ENCODE measurements at places on chromosomes 2 and 18.
A peak's percentile ranks its signal among the peaks of the same experiment; 100 is the strongest.

- no peak for DNase-seq
Measured at GRCh38 chr2:217979151-217979811, 23.5 kb downstream of the TNS1 start.

GRCh38 chr2:221958224-221958623 is 340.6 kb downstream of the PAX3 start:
- DNase-seq, result no peak

DNA sequence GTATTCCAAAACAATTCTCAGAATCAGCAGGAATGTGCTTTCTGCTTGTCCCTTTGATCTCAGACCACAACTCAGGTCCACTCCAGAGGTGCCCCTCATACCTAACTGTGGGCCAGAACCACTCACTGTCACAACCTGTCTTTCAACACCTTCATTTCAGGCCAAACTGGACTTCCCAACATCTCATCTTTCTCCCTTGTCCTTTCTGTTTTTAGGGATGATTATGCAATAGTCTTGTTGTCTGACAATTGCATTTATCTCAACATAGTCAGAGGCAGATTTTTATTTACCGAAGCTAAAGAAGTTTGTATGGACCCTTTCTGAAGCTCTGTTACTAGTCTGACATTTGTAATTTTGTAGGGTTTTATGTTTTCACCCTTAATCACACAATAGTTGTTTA is 95.9 kb downstream of the EPHA4 start:
- DNase-seq, result no peak

GRCh38 chr2:121211251-121211650 is 73.8 kb downstream of the TFCP2L1 start:
- DNase-seq, result no peak

- DNase-seq, result peak; percentile 47
Measured at GRCh38 chr2:180980106-180980942, at the start of gene UBE2E3. Gene UBE2E3, plus strand, starts transcription at chr2:180980605. Its CDS starts 1,438 bp downstream, at chr2:180982043.

DNA sequence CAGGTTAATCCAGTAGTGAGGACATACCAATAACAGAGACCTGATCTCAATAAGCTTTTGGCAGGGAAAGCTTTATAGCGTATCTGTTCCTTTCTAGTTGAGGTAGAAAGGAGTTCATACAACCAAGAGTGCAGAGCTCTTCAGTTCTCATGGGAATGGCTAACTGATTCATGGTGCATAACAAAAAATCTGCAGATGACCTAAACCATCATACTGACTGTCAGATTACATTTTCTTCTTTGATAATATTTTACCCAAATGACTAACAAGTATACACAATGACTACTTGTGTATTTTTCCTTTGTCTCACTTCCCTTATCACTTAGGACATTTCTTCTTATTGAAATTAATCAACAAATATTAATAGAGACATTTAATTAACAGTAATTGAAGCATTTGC is 140.0 kb upstream of the SERTAD2 start:
- peak; percentile 52 for DNase-seq

DNA sequence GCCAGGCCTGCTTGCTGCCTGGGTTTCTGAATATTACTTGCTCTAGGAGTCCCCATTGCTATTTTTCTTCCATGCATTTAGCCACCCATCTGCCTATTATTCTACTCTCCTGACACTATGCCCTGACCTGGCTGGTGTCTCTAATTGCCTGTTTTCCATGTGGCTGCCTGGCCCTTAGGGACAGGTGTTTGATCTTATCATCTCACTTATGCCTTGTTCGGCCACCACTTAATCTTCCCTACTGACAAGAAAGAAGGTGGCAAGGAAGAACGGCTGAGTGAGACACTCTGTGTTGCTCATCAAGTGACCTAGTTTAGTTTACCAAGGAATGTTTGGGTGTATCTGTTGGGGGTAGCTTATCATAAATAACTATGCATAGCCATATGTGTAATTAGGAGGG is 50.4 kb upstream of the RAPH1 start:
- no peak for DNase-seq

GRCh38 chr2:23390152-23390551 is 5.2 kb downstream of the KLHL29 start:
- DNase-seq, result no peak

DNA sequence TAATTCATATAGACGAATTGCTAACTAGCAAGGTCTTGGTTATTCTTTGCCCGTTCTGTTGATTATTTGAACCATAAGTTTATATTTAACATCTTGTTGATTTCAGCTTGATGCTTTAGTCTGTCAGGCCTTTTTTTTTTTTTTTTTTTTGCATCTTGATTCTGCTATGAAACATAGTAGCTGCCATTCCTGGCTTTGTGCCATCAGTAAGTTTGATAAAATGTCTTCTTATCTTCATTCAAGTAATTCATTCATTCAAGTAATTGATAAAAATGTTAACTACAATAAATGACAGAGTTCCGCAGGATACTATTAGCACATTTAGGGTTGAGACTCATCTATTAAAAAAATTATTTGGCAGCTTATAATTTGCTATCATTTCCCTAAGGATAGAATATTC is 134.7 kb downstream of the LYPD6B start:
- no peak for DNase-seq

DNA sequence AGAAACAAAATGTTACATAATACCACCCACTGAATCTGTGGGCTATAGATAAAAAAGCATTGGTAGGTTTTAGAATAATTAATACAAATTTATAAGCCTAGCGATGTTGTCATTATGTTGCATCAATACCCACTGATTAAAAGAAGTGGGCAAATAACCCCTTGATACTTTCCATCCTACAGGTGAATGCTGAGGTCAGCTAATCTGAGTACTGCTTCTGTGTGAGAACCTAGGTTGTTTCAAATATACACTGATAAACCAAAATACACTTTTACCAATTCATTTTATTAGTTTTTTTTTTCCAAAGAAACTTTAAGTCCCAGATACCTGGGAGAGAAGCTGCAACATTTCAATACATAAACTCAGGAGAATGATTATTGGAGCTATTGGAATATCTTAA is 948.6 kb downstream of the LRP1B start:
- no peak for DNase-seq

DNA sequence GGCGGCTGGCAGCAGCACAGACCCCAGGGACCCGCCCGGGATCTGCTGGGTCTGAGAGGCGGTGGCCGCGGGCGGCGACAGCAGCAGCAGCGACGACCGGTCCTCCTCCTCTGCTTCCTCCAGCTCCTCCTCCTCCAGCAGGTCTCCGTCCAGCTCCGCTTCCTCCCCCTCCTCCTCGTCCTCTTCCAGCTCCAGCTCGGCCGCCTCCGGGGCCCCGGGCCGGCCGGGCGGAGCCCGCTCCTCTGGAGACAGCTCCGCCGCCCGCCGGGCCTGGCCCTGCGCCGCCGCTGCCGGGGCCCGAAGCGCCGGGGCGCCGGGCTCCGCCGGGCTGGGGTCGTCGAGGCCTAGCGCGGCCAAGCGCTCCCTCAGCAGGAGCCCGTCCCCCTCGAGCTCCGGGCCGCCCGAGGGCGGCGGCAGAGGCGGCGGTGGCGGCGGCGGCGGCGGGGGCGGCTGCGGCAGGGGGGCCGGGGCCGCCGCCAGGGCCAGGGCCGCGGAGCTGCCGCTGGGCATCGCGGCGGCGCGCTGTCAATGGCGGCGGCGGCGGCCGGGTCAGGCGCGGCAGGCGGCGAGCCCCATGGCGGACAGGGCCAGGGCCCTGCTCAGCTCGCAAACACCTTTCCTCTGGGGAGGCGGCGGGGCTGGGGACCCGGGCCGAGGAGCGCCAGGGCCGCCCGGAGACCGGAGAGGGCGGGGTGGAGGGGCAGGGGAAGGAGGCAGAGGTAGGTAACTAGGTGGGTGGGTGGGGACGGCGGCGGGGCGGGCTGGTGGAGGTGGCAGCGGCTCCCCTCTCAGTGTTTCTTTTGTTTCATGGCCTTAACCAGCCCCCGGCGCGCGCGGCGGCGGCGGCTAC is 445 bp downstream of the MEX3C start:
- DNase-seq, result no peak

DNA sequence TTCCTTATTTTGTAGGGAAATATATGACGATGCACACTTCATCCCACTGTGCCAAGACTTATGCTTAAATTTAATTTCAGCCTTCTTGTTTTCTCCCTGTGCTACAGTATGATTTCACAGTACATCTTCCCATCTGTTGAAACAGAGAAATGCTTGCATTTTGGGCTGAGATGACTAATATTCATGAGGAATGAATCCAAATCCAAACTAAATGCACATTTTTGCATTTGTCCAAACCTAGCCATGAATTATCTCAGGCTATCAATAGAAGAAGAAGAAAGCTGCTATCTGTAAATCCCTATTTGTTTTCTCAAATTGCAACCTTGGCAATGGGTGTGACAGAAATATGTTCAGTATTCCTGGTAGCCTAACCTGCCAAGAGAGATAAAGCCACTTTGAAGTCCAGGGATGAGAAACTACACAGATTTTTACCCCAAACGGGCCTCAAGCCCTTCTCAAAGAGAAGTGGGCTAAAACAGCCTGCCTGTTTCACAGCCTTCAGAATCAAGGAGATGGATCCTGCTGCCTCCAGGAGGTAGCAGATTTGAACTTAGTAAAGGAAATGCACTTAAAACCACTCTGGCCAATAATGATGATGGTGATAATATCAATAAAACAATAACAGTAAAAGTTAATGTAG is 306.9 kb upstream of the NT5C1B start:
- no peak for DNase-seq

- peak; percentile 60 for DNase-seq
Measured at GRCh38 chr2:221502270-221503010, 69.7 kb downstream of the EPHA4 start.

DNA sequence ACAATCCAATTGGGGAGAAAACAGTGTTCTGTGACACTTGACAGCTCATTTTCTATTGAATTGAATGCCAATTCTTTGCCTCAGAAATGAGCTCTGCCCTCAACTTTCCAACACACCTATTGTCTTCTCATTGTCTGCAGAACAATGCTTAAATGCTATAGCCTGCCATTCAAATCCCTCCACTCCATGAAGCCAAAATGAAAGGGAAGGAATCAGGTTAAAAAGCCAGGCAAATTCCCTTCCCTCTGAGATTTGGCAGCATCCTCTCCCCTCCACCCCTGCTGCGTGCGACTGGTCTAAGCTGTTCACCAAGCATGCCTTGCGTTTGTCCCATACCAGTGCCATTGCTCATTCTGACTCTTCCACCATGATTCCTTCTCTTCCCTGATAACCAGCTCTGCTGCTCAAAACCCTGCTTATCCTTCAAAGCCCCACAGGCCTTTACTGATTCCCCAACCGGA is 32.4 kb upstream of the TMEM131 start:
- DNase-seq, result no peak

- DNase-seq, result no peak
Measured at GRCh38 chr2:172788871-172789270, 53.2 kb downstream of the RAPGEF4 start.

DNA sequence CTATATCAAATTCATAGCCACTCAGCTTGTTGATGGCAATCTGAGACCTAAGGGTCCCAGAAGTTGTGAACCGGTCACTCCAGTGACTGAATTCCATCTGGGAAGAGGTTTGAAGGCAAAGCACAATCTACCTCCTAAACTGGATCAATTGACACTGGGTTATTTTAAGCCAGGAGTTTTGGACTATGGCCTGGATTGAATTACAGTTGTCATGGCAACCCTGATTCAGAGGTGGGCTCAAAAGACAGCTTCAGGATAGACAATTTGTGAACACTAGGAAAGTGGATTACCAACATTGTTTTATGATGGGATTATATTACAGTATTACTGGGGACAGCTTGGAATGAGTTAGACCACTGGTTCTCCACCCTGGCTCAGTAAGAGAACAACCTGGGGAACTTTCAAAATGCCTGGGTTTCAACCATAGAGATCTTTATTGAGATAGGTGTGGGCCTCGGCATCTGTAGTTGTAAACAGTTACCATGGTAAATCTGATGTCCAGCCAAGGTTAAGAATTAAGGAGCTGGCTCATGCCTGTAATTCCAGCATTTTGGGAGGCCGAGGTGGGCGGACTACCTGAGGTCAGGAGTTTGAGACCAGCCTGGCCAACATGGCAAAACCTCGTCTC is 58.8 kb downstream of the MFSD6 start:
- DNase-seq, result no peak

GRCh38 chr2:209614690-209615369 is 156.8 kb upstream of the UNC80 start:
- DNase-seq, result no peak

DNA sequence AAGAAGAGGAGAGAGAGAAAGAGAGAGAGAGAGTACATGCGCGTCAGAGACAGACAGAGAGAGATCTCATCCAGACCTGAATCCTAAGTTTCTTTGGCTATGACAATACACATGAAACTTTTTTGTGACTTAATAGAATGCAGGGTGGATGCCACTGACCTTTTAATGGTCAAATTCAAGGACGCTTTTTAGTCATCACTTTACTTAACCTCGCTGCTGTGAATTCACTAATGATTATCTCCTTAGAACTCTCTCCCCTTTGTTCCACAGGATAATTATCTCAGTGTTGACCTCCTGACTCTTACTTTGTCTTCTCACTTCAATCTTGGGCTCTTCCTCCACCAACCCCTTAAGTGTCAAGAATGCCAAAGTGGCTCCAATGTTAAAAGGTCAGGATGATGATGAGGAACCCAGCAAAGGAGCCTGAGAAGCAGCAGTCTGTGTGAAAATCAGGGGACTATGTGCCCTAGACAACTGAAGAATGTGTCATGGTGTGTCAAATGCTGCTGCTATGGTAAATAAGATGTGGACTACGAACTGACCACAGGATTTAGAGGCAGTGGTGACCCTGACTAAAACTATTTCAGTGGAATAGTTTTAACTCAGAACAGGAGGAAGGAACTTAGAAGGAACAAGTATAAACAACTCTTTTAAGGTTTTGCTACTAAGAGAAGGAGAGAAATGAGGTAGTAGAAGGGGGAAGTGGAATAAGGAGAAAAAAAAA is 382.1 kb downstream of the ZEB2 start:
- DNase-seq, result peak; percentile 78

- DNase-seq, result no peak
Measured at GRCh38 chr2:168171059-168171762, 76.2 kb downstream of the STK39 start.

- DNase-seq, result peak; percentile 31
Measured at GRCh38 chr2:223460774-223461211, 141.4 kb downstream of the SCG2 start.

- no peak for DNase-seq
Measured at GRCh38 chr2:108833219-108833618, 46.6 kb downstream of the CCDC138 start.

GRCh38 chr2:204197336-204198005 is 260.9 kb downstream of the ICOS start:
- no peak for DNase-seq

- DNase-seq, result no peak
Measured at GRCh38 chr2:98944775-98945174, 8.8 kb upstream of the CRACDL start.

DNA sequence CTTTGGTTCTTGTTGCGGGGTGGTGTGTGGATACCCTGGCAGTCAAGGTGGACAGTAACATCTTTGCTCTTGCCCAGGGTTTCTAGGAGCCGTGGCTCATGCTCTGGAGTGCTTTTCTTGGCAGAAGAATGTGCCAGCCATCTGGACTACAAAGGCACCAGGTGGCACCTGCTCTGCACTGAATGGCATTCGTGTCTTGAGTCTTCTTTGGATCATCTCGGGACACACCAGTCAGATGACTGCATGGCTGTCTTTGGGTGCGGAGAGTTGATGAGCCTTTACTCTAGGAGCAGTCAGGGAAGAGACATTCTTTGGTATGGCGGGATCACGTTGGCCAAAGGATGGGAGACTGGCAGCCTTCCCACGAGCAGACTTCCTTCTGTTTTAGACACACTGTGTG is 104.1 kb upstream of the SEC11C start:
- DNase-seq, result no peak

GRCh38 chr18:33505798-33506197 is 65.3 kb upstream of the CCDC178 start:
- DNase-seq, result no peak

All from RCC 7860 (cell line).